ENCODE measurements at places on chromosomes 13 and 19. TPM values are rescaled to one million over a fixed set of nuclear protein-coding genes. Genes with fewer than 3 reads are reported as not detected.

OR10H1 gene
- total RNA-seq, result not detected

NXNL1 gene
- total RNA-seq, result not detected

CYP4F12 gene
- total RNA-seq, result not detected

ZNF583 gene
- 3.2 TPM for total RNA-seq

ZNF442 gene
- total RNA-seq, result 0.32 TPM

PDE4C gene
- total RNA-seq, result 0.15 TPM

DIRAS1 gene
- total RNA-seq, result under 0.01 TPM

FGF21 gene
- not detected for total RNA-seq

EIF3K gene
- total RNA-seq, result 277 TPM

TEX26 gene
- total RNA-seq, result not detected

HSH2D gene
- total RNA-seq, result 0.30 TPM

ALOX5AP gene
- total RNA-seq, result not detected

KIR2DL4 gene
- total RNA-seq, result not detected

KLK15 gene
- total RNA-seq, result not detected

SCN1B gene
- total RNA-seq, result 2.9 TPM

ZNF154 gene
- 0.32 TPM for total RNA-seq

FAM216B gene
- not detected for total RNA-seq

CEACAM8 gene
- not detected for total RNA-seq

ZNF93 gene
- total RNA-seq, result 9.6 TPM

KCNN4 gene
- 0.46 TPM for total RNA-seq

ZNF431 gene
- 2.6 TPM for total RNA-seq

ASF1B gene
- total RNA-seq, result 17.9 TPM

ZNF724 gene
- total RNA-seq, result 10.2 TPM

DCUN1D2 gene
- total RNA-seq, result 5.8 TPM

MEDAG gene
- total RNA-seq, result 90.3 TPM

CGB1 gene
- not detected for total RNA-seq
